ENCODE measurements at places on chromosomes 13 and 19. TPM values are rescaled to one million over a fixed set of nuclear protein-coding genes. Genes with fewer than 3 reads are reported as not detected.

DNA sequence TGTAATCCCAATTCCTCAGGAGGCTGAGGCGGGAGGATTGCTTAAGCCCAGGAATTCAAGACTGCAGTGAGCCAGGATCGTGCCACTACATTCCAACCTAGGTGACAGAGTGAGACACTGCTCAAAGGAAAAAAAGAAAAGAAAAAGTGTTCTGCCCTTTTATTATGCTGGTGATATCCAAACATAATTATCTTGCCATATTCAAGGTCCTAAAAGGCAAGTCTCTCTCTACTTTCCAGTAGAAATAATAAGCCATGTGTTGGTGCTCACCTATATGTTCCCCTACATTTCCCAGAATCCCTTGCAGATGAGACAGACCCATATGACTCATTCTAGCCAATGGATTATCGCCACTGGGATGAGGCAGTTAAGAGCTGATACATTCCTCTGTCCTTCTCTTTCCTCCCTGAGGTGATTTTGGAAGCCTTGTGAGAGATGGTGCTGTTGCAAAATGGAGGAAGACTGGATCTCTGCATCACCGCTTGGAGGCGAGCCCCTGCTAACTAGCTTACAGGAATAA is 58.3 kb upstream of the MRI1 start:
- no peak for DNase-seq

CACNG8 gene
- total RNA-seq: 0.02 TPM

GIPC1 gene
- 23.6 TPM for total RNA-seq

DNA sequence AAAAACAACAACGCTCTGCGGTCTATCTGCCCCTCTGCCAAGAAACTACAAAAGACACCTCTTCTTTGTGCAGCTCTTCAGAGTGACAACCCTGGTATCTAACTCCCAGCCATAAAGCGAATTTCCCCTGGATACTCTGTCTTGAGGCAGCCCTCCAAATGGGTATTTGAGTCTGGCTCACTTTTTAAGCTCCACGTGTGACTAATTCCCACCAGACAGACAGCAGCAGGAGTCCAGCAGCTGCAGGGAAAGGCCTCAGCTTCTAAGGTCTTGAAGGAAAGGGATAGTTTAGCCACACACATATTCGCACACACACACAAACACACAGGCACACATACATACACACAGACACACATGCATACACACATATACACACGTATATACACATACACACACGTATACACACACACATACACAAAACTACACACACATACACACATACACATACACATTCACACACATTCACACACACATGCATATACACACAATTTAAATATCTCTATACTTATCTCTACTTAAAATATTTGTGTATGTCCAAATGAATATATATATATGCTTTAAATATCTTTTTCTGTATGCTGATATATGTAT is 188.8 kb downstream of the TSHZ3 start:
- no peak for DNase-seq

DNA sequence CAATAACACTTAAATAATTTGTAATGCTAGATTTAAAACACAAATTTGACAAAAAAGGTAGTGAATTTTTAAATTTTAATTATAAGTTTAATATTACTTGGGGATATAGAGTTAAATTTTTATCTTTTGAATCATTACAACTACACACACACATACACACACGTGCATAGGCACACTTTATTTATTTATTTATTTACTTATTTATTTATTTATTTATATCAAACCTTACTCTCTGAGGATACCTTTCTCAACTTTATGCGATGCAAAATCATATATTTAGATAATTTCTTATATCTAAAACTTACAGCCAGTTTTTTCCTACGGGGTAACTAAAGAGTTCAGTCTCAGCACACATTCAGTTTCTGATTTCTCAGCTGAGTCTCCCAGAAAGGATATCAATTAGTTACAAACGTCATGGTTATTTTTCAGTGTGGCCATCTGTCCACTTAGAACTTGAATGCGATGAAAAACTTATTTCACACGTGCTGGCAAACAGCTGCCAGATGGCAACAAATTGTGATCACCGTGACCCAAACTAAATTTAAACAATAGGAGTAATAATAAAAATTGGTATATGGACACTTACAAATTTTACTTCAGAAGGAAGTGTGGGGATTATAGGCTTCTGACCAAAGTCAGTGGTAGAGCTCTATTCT is 683.1 kb upstream of the PRR20A start:
- no peak for DNase-seq

DNA sequence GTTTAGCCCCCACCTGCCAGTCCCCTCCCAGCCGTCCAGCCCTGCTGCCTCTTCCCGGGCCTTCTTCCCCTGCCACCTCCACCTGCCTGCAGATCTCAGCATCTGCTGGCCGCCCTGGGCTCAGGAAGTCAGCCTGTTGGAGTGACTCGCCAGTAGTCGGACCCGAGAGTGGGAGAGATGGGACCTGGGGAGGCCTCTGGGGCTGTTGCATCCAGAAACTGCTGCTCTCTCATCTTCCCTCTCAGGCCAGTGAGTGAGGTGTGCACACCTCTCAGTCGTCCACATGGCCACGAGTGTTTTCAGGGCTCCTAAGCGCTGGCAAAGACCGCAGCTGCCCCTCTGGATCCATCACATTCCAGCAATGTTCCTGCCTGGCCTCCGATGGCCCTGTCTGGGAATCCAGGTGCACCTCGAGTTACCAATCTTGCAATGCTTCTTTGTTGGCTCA is 151.8 kb upstream of the SOX1 start:
- no peak for DNase-seq

- no peak for DNase-seq
These were observed 19.5 kb upstream of the ZNF429 start for GRCh38 chr19:21485926-21486325.

DNA sequence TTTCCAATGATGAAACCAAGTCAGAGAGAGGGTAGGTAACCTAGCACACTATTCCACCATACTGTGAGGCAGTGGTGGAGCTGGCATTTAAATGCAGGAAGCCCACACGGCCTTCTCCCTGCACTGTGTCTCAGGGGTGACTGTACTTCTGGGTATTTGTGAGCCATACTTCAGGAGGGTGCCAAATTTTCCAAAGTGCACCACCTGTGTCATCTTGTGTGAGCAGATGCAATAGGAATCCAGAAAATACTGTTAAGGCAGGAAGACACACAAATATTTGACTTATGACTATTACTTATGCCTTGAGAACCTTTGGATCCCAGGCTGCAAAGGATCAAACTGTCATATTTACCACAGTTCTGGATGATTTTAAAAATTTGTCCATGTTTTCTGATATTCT is 17.3 kb downstream of the ZNF229 start:
- DNase-seq: no peak

- no peak for DNase-seq
These were observed 203.0 kb downstream of the ITGBL1 start for GRCh38 chr13:101655435-101655834.

KLK4 gene
- 0.68 TPM for total RNA-seq

- peak; percentile 45 for DNase-seq
These were observed 3.6 kb upstream of the CACNG8 start for GRCh38 chr19:53958823-53959757.

GRCh38 chr13:110220471-110220870 is 86.5 kb downstream of the COL4A1 start:
- DNase-seq: no peak

QPCTL gene
- 4.5 TPM for total RNA-seq

- no peak for DNase-seq
These were observed 957.2 kb downstream of the SLITRK1 start for GRCh38 chr13:82925114-82925513.

GRCh38 chr13:40697711-40698110 is 31.3 kb upstream of the FOXO1 start:
- no peak for DNase-seq

DNA sequence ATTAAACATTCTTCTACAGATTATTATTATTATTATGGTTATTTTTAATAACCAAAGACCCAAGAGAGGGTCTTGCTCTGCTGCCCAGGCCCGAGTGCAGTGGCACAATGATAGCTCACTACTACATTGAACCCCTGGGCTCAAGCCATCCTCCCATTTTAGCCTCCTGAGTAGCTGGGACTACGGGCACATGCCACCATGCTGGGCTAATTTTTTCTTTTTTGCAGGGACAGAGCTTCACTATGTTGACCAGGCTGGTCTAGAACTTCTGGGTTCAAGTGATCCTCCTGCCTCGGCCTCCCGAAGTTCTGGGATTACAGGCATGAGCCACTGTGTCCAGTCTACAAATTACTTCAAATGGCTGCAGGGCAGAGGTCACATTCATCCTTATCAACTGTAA is 179.8 kb downstream of the KCNRG start:
- DNase-seq: no peak

- DNase-seq: no peak
These were observed 3.8 kb downstream of the BLVRB start for GRCh38 chr19:40461669-40462221.

- DNase-seq: peak; percentile 25
These were observed 370.0 kb downstream of the FGF9 start for GRCh38 chr13:22040810-22041364.

DNA sequence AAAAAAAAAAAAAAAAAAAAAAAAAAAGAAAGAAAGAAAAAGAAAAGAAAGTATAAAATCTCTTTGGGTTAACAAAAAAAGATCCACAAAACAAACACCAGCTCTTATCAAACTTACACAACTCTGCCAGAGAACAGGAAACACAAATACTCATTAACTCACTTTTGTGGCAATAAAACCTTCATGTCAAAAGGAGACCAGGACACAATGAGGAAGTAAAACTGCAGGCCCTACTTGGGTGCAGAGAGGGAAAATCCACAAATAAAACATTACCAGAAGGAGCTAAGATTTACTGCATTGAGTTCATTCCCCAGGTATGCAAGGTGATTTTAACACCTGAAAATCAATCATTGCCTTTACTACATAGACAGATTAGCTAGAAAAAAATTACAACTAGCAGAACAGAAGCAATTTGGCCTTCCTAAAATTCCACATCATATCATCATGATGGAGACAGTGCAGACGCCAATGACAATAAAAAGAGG is 9.6 kb upstream of the CEACAM5 start:
- no peak for DNase-seq

DNA sequence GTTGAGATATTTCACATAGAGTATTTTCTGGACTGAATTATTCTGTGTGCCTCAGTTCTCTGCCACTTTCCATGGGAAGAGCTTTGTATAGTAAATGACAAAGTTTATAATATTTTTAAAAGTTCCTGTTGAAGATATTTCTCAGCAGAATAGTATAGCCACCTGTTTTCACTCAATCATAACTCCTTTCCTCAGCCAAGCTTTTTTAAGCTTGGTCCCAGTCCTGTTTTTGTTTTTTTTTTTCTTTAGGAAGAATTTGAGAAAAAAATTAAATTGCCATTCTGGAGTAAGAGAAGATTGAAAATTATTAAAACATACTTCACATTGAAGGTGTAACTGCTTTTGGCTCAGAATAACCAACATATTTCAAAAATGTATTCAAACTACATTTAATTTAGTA is 55.5 kb downstream of the ENOX1 start:
- no peak for DNase-seq

- no peak for DNase-seq
These were observed 23.0 kb upstream of the OLFM4 start for GRCh38 chr13:53005626-53006025.

GPR12 gene
- not detected for total RNA-seq

PLK5 gene
- not detected for total RNA-seq

DNA sequence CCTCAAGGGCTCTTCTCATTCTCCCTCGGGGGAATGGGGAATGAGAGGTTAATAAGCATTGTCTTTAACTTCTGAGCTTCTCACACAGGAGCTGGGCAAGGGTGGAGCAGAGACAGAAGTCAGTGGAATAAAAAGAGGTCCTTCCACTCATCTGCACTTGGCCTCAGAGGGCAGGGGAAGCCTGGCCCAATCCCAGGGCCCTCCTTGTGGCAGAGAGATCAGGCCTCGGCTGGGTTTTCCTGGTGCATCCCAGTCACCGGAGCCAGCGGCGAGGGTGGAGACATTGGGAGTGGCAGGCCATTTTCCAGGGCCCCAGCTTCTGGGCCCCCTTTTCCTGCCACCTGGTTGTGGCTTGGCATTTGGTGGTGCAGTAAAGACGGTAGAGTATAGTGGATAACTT is 10.6 kb downstream of the CALM3 start:
- no peak for DNase-seq

DNA sequence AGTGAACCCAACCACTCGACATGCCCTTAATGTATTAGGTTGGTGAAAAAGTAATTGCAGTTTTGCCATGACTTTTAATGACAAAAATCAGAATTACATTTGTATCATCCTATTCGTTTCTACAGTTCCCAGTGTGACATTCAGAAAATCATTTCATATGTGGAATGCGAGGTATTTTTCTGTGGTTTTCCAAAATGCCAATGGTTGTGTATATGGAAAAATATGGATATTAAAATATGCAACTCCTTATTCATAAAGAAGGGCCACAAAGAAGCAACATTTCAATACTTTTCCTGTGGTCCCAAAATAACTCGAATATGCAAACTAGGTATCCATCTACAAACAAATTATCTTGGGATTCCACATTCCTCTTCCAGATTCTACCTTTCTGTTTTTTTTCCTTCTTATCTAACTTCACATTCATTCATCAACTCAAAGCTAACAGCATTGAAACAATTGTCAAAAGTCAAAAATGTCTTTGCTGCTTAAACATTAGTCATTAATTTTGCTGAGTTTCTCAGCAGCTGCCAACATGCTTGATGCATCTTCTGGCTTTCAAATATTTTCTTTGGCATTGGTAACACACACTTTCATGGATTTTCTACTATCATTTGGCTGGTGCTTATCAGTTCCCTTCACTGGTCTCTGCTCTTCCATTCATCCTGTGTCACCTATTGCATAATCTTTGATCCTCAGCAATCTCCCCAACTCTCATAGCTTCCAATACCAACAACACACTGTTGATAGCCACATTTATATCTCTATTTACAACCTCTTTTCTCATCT is 1445.4 kb downstream of the EFNB2 start:
- DNase-seq: no peak

DNA sequence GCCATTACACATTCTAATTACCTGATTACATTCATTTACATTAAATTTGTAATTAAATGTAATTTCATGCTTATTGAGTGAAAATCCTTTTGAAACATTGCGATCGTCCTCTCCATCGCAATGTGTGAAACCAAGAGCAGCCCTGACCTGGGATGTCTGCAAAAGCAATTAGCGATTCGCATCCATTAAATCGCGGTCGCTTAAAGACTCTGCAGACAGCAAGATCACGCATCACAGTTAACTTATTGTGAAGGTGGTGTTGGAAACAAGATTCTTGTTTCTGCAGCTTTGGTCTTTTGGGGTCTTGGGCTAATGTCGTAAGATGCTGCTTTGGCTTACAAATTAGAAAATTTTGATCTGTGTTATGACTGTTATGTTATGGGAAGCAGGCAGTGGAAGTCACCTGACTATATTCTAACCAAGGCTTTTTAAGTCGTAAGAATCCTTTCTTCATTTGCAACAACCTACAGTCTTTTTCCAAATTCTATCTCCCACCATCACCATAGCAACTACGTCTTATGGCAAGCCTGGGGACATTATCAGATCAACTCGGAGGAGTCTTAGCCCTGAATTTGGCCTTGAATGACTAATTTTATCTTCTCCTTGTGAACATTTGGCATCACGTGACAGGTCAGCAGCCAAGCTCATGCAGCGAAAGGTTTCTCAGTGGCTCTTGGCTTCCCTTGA is 142.8 kb upstream of the SOX1 start:
- no peak for DNase-seq

ZNF497 gene
- 3.7 TPM for total RNA-seq

ZNF723 gene
- not detected for total RNA-seq

TLE6 gene
- total RNA-seq: 1.8 TPM
